ENCODE measurements at places on chromosomes 6 and 20.

- no peak for DNase-seq
Observed at GRCh38 chr6:43799551-43800297, 29.7 kb downstream of the VEGFA start.

- no peak for DNase-seq
Observed at GRCh38 chr20:48326868-48327267, 500.9 kb downstream of the PREX1 start.

- no peak for DNase-seq
Observed at GRCh38 chr6:43699564-43700186, 12.1 kb upstream of the MRPS18A start.

- DNase-seq, result no peak
Observed at GRCh38 chr6:130032758-130033340, 14.5 kb downstream of the L3MBTL3 start.

- no peak for DNase-seq
Observed at GRCh38 chr20:5145365-5146098, 18.7 kb downstream of the CDS2 start.

DNA sequence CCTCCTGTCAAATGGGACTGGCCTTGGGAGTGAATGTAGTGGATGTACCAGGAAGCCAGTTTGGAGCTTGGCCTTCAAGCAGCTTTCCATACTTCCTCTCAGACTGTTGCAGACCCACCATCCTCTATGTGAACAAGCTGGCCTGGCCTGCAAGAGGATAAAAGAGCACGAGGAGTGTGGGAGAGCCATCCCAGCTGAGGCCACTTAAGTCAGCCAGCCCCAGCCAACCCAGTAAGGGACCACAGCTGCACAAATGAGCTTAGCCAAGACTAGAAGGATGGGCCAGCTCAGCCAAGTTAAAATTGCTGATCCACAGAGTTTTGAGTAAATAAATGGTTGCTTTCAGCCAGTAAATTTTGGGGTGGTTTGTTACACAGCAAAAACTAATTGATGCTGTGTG, 156.9 kb upstream of the SOX4 start:
- no peak for DNase-seq

DNA sequence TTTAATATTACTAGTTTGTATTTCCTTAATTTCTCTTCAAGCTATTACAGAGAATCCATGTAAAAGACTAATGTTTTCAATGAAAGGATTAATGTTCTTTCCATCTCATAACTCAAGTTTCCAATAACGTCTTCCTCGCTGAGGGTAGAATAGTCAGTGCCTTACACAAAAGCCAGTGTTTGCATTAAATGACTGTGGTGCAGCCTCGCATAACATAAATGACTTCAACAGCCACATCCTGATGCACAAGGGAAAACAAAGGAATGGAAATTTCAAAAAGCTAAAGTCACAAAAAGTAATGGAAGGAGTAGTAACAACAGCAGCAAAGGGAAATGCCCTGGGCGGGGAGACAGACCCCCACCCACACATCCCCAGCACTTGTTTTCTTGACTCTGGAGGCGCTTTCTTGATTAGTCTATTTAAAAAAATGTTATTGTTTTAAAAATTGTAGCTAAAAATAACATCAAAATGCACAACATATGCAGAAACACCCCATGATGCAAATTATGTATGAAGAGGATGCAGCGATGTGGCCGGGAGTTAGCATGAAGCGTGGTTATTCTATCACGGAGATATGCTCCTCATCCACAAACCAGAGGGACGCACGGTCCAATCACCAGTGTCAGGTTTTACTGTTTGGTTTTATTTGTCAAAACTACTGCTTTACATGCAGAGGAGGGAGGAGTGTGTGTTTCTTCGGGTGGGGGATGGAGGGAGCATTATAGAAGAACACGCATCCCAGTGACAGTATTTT, 228.6 kb downstream of the GMPR start:
- DNase-seq, result no peak
